Right lung (tissue), 10 donors: ENCODE measurements at places on chromosomes 3 and 15.

DNA sequence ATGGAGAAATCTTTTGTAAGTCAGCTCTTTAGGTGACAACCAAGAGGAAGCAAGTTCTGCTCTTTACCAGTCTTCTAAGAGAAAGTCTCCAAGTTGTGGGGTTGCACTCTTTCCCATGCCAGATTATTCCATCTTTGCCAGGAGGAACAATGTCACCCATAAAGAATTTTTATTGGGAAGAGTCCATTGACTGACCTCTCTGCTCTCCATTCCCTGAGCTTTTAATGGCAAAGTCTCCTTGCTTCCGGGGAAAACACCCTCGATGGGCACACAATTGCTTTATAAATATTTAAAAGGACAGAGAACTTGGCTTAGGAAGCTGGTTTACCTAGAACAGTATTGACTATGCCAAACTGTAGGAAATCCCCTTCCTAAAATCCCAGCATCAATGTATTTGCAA lies 19.9 kb upstream of the UBE2E1 start:
- no peak for DNase-seq

GRCh38 chr3:171672124-171672523 lies 138.2 kb downstream of the PLD1 start:
- no peak for DNase-seq

GRCh38 chr15:71338265-71338664 lies 223.0 kb downstream of the THSD4 start:
- no peak for DNase-seq

- no peak for DNase-seq
These were observed 1.4 kb upstream of the NDUFAF3 start for GRCh38 chr3:49020330-49021212.

DNA sequence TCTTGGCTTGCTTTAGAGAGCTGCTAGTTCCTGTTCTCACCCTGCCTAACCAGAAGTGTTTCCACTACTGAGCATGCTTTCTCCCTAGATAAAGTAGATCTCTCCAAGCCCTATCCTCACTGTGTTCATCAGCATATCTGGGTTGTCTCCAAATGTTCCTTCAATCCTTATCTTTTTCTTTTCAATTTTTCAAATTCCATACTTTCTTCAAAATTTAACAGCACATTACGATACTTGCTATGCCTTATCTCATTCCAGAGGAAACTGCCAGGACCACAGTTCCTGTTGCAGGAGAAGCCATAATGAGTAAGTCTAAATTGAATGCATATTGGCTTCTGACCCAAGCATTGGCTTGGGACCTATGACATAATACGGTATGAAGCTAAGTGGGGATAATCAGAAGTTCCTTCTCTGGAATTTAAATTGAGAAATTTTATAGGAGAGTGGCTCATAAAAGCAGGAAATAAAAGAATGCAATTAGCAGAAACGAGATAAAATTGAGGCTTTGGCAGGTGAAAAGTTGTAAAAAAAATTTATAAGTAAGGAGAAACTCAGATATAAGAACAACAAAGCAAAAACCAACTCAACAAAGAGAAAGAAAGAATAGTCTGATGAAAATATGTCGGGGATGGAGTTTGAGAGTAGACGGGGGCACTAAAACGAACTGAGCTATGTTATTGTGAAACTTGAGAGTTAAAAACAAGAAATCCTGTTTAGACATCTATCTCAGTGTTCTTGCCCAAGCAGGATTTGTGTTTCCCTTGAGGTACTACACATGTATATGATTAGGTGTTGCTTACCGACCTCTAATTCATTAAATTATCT lies 631.7 kb upstream of the CCDC54 start:
- DNase-seq, result no peak

DNA sequence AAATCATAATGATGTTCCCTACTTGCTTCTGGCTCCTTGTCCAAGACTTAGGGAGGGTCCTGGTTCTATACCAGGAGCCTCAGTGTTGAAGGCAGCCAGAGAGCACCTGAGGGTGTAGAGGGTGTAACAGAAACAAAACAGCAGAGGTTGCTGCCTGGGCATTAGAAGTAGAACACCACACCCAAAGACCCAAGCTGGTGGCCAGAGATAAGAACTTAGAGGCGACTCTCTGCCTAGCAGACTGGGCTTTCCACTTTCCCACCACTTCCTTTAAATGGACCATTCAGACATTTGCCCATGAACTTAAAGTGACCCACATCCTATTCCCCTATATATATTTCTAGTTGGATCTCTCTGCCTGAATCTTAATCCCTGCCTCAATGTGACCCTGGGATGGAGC lies 189.8 kb downstream of the KLF13 start:
- no peak for DNase-seq

- DNase-seq, result no peak
These were observed 28.9 kb upstream of the LPP start for GRCh38 chr3:188125076-188125475.

- DNase-seq, result no peak
These were observed 172.2 kb downstream of the LPP start for GRCh38 chr3:188326111-188326510.

GRCh38 chr3:27556887-27557286 lies 72.7 kb upstream of the SLC4A7 start:
- DNase-seq, result no peak

GRCh38 chr15:34765741-34766140 lies 10.9 kb upstream of the GJD2 start:
- DNase-seq, result no peak

GRCh38 chr3:187259171-187259570 lies 32.4 kb downstream of the MASP1 start:
- DNase-seq, result no peak

- no peak for DNase-seq
These were observed 43.7 kb upstream of the CD47 start for GRCh38 chr3:108134555-108134880.

DNA sequence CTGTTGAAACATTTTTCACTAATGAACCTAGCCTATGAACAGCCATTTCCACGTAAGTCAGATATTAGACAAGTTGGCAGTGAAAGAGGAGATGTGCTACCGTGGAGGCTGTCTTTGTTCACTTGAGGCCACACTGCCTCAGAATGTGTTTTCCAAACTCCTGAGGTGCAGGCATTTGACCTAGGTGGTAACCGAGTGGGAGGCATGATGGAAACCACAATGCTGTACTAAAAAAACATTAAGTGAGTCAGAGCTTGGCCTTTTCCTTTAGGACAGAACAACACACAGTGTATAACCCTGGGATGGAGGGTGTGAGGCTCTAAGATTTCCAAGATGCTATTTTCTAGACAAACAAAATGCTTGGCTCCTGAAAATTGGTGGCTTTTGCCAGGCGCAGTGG lies 406.3 kb downstream of the SOX2 start:
- DNase-seq, result no peak

- no peak for DNase-seq
These were observed 34.6 kb downstream of the PDCD10 start for GRCh38 chr3:167700046-167700445.

DNA sequence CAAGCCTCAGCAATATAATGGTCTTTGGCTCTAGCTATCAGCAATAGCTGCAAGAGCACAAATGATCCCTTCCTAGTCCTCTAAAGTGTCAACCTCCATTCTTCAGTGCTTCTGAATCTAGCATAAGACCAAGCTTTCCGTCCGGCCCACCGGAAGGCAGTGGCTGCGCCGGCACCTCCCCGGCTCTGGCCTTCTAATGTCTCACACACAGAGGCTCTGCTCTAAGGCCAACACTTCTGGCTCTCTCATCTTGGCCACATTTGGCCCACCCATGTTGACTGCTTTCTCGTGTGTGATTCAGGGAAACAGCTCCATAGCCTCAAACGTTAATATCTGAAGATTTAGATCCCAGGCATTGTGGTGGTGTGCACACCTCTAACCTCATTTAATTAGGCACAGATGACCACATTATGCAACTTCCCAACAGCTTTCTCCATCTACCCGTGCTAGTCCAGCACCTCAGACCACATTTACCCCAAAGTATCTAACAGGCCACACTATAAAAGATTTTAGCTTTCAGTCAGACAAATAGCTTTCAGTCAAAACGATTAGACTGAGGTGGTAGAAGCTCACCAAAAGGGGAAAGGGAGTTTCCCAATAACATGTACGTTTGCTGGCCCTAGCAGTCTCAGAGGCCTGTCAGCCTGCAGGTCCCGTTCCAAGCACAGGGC lies 19.3 kb downstream of the SLC51A start:
- DNase-seq, result no peak

GRCh38 chr3:134249296-134249841 lies 1.3 kb downstream of the RYK start:
- no peak for DNase-seq

DNA sequence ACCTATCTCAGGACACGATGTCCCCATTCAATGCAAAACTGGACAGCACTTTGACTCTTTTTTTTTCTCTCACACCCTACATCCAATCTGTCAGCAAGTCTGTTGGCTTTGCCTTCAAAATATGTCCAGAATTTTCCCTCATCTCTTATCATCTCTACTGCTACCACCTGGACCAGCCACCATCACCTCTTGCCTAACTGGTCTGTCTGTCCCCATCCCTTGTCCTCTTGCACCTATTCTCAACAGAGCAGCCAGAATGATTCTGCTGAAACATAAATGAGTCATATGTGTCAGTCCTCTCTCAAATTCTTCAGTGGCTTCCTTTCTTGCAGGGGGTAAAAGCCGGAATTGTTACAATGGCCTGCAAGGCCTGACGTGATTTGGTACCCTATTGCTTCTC lies 105.8 kb downstream of the CYP19A1 start:
- no peak for DNase-seq

DNA sequence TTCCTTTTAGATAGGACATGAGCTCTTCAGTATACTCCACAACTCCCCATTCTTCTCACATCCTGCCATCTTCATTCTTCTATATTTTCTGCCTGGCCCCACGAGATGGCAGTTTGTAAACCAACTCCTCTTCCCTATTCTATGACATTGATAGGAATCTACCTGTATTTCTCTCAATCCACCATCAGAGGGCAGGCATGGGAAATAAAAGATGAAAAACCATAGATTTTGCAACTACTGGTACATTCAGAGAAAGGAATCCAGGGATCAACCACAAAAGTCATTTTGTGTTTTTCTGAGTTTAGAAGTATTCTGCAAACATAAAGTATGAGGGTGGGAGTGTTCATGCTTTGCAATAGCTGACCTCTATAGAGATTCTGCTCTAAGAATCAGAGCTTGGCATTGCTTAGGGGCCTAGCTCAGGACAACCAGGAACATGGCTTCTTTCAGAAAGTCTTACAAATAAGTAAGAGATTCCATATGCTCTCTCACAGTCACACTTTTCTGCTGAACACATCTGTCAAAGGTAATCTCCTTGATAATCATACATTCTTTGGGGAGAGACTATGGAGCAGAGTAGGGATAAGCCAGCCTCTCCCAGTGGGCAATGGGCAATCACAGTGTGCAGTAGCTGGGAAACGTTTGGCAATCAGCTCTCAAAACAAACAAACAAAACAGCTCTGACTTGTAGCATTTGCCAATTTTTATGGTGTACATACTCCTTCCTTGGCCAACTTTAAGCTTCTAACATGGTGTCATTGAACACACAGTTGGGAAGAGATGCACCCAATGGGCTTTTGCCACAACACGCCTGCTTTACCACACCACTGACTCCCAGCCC lies 43.1 kb upstream of the SLC25A36 start:
- DNase-seq, result peak; percentile 47

DNA sequence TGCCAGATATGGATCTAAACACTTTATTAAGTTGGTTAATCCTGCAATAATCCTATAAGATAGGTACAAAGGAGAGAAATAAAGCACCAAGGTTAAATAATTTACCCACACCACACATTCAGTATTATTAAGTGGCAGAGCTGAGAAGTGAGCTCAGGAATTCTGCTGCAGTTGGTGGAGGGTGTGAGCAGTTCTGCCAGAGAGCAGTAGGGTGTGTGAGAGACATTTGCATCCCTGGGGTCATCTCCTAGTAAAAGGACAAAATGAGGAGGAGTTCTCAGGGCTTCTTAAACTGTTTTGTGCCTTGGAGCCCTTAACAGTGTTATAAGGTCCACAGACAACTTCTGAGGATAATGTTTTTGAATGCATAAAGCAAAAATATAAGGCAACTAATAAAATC lies 484.5 kb downstream of the TAFA4 start:
- DNase-seq, result no peak

- DNase-seq, result no peak
These were observed 64.8 kb downstream of the SCN11A start for GRCh38 chr3:38986901-38987300.

DNA sequence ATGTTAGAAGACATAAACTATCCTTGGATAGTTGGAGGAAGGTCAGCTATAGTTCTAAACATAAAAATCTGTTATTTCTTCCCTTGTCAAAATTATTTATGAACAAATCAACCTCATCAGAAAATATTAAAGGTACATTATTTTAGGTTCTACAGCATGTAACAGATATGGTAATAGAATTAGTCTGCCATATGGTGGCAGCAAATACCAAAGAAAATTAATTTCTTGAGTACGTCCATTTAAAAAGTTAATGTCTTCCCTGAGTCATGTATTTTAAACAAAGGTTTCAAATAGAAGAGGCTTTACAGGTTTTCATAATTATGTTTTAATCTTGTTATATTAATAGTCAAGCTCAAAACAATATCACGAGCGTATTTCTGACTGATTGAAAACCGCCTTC lies 17.9 kb upstream of the ANKRD28 start:
- DNase-seq, result peak; percentile 49

DNA sequence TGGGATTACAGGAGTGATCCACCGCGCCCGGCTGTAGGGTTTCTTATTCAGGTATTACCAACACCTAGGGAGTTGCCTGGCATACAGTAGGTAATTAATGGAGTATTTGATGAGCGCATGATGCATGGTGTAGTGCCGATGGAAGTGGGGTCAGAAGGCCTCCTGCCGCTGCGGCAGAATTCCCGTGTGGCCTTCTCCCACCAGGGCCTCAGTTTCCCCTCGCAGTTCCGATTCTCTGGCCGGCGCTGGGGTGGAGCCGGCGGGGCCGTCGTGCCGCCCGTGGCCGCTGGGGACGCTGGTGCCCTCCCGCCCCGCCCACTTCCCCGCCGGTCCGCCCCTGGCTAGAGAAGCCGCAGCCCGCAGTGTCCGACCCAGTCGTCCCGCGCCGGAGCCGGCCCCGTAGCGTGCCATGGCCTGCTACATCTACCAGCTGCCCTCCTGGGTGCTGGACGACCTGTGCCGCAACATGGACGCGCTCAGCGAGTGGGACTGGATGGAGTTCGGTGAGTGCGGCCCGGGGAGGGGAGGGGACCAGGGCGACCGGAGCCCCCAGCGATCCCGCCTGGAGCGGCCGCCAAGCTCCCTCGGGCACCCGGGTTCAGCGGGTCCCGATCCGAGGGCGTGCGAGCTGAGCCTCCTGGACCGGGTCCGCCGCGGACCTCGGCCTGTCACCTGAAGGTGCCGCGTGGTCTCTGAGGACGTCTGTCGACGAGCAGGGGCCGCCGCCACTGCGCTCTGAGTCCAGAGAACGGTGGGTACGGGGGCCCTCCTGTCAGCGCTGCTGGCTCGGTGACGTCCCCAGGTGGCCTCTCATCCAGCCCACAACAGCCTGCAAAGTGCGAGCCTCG lies at the start of gene IRAK2:
Gene IRAK2, plus strand, starts transcription at position 374 of the 848 bp plus-strand sequence. Its CDS starts 36 bp downstream, at position 410.
- peak; percentile 41 for DNase-seq

DNA sequence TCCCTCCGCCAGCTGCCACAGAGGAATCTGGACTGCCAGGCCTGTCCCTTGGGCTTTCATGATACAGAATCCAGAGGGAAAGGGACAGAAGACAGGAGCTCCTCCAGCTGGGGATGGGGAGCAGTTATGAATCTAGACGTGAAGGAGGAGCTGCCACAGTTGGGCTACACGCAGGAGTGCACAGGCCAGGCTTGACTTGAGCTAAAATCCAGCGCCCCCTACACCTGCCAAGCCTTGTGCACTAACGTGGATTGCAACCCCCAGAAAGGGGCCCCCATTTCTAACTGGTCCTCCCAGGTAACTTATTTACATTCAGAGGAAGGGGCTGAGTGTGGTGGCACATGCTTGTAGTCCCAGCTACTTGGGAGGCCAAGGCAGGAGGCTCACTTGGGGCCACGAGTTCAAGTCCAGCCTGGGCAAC lies 14.3 kb downstream of the KLHL6 start:
- DNase-seq, result no peak

- DNase-seq, result no peak
These were observed 10.6 kb downstream of the LRIG1 start for GRCh38 chr3:66490214-66490613.
